Effector CD4-positive, alpha-beta T cell (primary cell): ENCODE measurements at places on chromosomes 1 and 21.
A peak's percentile ranks its signal among the peaks of the same experiment; 100 is the strongest.

- no peak for DNase-seq
Observed at GRCh38 chr1:27719286-27720251, 6.2 kb upstream of the FAM76A start.

GRCh38 chr1:29948581-29948980 is 712.3 kb downstream of the PTPRU start:
- no peak for DNase-seq

GRCh38 chr1:172978595-172978994 is 72.1 kb downstream of the TNFSF18 start:
- no peak for DNase-seq

- no peak for DNase-seq
Observed at GRCh38 chr1:221743416-221744208, 1.7 kb upstream of the DUSP10 start.

- no peak for DNase-seq
Observed at GRCh38 chr1:245999697-246000637, 507.1 kb downstream of the SMYD3 start.

GRCh38 chr1:95451054-95451453 is 217.0 kb downstream of the RWDD3 start:
- DNase-seq, result no peak

DNA sequence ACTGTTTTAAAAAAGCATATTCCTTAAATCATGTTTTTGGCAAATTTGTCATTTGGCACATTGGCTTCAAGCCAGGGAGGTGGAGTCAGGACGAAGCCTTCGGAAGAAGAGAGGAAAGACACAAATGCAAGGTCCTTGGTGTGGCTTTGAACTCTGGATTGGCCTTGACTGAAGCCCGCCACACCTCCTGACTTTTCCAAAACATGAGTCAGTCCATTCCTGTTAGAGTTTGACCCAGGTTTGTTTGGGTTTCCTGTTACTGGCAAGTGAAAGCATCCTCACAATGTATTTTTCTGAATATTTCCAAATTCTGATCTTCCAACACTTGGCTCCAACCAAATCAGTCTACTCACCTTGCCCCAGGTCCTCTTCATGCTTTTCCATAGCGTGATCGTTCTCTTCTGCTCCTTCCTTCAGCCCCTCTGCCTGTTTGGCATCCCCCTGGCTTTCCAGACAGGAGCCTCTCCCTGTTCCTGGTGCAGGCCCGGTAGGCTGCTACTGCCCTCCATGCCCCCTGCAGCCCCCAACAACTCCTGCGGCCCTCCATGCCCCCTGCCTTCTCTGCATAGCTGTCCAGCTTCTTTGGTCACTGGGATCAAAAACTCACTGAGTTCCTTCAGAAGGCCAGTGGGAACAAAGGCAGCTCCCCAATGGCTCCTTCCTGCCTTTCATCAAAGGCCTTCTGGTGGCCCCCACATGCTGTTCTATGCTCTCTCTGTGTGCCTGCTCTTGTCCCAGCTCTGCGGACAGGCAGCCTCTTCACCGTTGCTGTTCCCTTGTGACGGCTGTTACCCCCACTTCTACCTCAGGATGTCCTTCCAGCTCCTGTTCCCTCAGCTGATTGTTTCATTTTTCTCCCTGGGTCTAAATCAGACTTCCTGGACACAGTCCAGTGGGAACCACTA is 30.4 kb upstream of the SLC30A1 start:
- no peak for DNase-seq

DNA sequence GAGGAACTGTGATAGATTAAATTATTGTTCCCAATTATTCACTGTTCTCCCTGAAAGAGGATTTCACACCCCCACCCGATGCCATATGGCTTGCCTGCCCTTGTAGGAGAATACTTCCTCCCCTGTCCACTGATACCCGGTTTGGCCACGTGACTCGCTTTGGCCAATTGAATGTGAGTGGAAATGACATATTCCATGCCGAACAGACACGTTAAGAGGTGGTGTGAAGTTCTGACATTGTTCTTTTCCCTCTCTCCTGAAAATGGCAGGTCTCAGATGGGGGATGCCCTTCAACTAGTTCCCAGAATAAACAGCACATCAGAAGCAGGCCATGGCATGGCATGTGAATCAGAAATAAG is 5.3 kb downstream of the STUM start:
- no peak for DNase-seq

- no peak for DNase-seq
Observed at GRCh38 chr1:47830641-47831333, 166.4 kb downstream of the TRABD2B start.

DNA sequence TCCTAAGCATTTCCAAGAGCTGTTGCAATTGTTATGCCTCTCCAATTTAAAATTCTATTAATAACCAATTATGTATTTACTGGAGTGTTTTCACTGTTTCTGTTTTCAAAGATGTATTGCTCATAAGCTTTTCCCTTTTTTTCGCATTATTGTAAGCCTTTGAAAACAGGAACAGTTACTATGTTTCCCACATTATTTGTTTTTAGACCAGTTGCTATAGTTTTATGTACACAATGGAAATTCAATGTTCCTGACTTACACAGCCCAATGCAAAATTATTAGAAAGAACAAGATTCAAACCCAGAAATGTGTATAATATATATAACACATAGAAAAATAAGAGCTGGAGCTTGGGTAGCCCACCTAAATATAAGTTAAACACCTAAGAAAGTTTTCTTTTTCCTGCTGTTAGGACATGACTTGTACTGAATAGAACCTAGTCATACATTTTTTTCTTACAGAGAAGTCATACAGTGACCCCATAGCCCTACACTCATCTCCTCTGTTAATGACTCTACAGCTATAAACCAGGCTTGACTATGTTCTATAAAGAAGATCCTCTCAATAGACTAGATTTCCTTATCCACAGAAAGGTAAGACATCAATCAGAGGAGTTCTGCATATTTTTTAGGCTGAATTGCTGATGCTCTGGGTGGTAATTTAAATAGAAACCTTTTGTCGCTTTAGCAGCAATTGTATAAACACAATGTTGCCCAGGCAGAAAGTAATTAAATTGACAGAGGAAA is 299.6 kb downstream of the USH2A start:
- DNase-seq, result no peak

- no peak for DNase-seq
Observed at GRCh38 chr1:214547747-214548146, 3.7 kb downstream of the PTPN14 start.

GRCh38 chr1:84969489-84970250 is 27.2 kb downstream of the MCOLN2 start:
- DNase-seq, result no peak

GRCh38 chr1:27357281-27358037 is 9.3 kb downstream of the MAP3K6 start:
- DNase-seq, result peak; percentile 75

GRCh38 chr1:201894343-201895119 is 5.8 kb downstream of the SHISA4 start:
- no peak for DNase-seq

- DNase-seq, result no peak
Observed at GRCh38 chr1:113875714-113876113, 4.2 kb upstream of the PTPN22 start.

DNA sequence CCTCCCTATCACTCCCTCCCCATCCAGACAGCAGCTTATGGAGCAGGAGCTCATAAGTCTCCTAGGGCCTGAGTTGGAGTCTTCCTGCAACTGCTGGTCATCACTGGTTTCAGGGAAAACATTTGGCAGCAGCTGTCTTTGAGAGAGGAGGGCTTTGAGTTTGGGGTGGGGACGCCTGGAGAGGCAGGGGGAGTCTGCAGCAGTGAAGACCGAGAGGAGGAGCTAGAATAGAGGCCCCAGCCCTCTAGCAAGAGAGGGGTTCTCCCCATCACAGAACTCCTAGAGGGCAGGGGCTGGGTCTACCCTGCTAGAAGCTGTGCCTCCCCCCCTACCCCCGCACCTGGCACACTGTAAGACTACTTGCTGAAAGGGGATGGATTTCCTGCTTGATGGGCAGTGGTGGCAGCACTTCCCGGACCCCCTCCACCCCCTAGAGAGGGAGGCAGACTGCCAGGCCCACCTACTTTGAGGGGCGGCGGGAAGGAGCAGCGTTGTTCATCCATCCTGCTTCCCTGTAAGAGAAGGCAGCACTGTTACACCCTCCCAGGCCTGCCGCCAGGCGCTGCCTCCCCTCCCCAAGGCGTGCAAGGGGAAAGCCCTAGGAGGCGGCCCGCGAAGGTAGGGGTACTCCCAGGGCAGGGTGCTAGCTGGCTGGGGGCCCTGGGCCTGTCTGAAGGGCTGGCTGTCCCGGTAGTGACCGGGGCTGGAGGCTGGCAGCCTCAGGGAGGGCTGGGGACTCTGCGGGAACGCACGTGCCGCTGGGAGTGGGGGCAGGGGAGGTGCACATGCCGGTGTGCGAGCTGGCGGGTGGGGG is 50.4 kb downstream of the RAP1GAP start:
- DNase-seq, result no peak

DNA sequence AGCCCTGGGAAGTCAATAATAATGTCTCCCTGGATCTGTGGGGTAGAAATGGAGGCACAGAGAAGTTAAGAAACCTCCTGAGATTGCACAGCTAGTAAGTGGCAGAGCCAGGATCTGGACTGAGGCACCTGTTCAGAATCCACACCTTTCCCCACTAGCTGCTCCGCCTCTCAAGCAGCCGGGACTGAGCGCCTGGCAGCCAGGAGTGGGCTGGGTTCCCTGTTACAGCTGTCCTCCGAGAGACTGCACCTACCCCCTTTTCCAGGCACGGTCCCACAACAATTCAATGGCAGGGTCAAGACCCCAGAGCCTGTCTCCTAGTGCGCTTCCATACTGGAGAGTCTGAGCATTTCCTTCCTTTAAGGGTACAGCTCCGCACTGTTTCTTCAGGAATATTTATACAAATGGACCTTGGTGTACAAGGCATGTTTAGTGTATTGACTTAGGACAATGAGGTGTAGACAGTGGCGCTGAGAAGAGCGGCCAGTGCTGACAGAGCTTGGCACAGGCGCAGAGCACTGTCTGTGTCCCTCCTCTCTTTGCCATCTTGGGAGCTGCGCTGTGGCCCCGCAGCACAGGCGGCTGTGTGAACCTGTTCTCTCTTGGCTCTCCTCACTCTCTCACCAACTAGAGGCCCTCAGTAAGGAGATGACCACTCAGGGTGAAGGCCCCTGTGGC is 24.4 kb downstream of the GRHL3 start:
- DNase-seq, result no peak

GRCh38 chr21:42257091-42257765 is 38.3 kb downstream of the ABCG1 start:
- no peak for DNase-seq

- no peak for DNase-seq
Observed at GRCh38 chr1:17909634-17910033, 154.5 kb downstream of the ACTL8 start.

- no peak for DNase-seq
Observed at GRCh38 chr1:117301901-117302300, 65.3 kb upstream of the MAN1A2 start.

DNA sequence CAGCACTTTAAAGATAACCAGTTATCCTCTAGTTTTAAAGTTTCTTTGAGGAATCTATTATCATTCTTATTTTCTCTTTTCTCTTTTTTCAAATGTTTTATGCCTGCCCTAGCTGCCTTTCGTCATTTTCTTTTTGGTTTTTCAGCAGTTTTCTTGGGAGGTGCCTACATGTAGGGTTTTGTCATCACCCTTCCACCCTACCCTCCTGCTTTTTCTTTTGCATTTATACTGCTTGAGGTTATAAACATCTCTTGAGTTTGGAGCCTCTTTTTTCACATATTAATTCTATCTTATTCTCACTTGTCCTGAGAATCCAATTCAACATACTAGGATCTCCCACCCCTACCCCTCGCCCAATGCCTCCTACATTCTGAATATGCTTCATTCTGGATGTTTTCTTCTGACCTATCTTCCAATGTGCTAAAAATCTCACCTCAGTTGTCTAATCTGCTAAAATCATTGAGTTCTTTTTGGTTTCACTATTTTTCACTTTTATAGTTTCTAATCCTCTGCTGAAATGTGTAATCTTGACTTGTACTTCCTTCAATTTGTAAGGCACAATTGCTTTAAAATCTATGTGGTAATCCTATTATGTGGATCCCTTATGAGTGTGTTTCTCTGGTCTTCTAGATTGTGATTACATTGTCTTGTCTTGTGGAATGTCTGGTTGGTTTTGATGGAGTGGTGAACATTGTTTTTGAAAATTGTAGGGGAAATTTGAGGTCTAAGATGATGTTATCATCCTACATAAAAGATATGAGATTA is 38.7 kb downstream of the MIA3 start:
- no peak for DNase-seq

- no peak for DNase-seq
Observed at GRCh38 chr1:44870096-44870495, 27.0 kb upstream of the PTCH2 start.

DNA sequence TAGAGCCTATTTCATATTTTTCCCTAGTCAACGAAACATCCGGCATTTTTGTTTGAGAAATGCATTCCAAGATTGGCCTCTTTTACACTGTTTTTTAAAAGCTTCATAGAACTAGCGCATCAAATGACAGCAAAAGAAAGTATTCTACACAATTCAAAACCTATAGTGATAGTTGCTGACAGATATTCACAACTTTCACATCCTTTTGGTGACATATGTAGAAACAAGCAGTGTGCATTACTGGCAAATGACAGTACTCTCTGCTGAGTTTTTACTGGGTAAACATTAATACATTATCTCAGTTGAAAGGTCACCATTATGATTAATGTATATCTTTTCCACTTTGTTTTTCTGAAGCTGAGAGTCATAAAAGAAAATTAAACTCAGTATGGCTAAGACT is 135.4 kb upstream of the RGS18 start:
- DNase-seq, result no peak

GRCh38 chr21:33033094-33033951 is 7.6 kb downstream of the OLIG2 start:
- no peak for DNase-seq

- no peak for DNase-seq
Observed at GRCh38 chr1:59039551-59039950, 255.7 kb upstream of the JUN start.

DNA sequence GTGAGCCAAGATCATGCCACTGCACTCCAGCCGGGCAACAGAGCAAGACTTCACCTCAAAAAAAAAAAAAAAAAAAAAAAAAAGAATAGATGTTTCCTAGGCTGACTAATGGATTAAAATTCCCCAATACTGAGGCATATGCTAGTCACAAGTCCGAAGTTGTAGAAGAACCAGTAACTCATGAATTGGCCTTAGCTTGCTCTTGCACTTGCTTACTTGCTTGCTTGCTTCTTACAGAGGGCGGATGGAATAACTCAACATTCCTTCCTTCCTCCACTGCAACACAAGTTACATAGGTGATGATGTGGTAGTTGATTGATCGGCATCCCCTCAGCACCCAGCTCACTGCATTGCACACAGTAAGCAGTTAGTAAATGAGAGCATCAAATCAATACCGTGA is 2.8 kb upstream of the TARS2 start:
- no peak for DNase-seq

- no peak for DNase-seq
Observed at GRCh38 chr1:17351598-17352324, 20.2 kb upstream of the PADI6 start.

GRCh38 chr1:244860914-244861610 is 3.3 kb downstream of the HNRNPU start:
- no peak for DNase-seq

- no peak for DNase-seq
Observed at GRCh38 chr21:46553993-46554392, 50.9 kb downstream of the S100B start.
